Breast epithelium (tissue), 4 donors: ENCODE measurements at places on chromosomes 12 and 14.

- no peak for DNase-seq
Observed at GRCh38 chr14:74645756-74646470, 33.9 kb upstream of the LTBP2 start.

- no peak for DNase-seq
Observed at GRCh38 chr14:36988568-36988967, 183.8 kb downstream of the SLC25A21 start.

- DNase-seq, result no peak
Observed at GRCh38 chr12:6343518-6343917, 1.6 kb upstream of the TNFRSF1A start.

DNA sequence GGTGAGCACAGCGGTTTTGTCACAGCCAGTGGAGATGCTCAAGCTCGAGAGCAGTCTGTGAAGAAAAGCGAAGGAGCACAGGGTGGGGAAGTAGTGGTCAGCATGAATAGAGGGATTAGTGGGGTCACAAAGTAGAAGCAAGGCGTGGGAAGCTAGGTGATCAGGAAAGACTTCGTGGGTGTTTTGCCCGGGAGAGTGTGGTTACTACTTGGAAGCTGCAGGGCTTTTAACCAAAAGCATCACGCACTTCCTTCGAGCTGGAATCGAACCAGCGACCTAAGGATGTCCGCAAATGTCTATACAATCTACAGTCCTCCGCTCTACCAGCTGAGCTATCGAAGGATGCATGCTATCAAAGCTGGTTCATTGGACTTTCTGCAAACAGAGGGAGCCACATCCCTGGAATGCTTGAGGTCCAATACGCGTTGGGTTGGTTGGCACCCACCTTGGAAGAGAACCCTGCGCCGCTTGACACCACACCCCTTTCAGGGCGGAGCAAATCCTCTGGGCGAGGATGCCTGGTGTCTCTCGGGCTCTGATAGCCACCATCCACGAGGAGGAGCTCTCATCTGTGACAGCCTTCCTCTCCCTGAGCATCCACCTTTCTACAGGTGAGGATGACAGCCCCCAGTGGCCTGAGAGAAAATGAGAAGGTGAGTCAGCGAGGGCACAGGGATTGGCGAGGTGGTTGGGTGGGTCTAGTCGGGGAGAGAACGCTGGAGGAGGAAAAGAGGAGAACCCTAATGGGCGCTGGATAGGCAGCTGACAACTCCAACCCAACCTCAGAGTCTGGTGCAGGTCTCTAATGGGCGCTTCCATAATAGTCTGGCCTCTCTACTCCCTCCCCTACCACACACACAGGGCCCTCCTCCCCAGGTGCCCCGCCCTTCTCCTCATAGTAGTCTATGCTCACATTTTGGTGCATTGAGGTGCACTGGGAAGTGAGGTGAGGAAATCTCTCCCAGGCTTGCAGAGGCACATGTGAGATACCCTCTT is 16.0 kb upstream of the OR6S1 start:
- DNase-seq, result no peak

DNA sequence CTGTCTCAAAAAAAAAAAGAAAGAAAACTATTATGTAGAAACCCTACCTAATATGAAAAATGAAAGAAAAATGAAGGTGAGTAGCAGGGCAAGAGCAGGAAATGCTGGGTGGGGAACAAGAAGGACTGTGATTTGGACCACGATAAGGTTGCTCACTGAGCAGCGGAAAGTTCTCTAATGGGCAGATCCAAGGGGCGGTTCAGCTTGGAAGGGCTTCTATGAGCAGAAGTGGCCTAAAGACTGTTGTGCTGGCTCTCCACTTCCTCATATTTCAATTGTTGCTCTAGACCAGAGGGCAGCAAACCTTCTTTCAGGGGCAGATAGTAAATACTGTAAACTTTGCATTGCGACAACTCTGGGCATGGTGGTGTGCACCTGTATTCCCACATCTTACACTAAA is 16.3 kb upstream of the NFYB start:
- DNase-seq, result no peak

GRCh38 chr14:96146131-96146771 is 58.4 kb upstream of the BDKRB2 start:
- peak; percentile 85 for DNase-seq

- DNase-seq, result peak; percentile 34
Observed at GRCh38 chr12:132137483-132138125, 6.5 kb downstream of the DDX51 start.

DNA sequence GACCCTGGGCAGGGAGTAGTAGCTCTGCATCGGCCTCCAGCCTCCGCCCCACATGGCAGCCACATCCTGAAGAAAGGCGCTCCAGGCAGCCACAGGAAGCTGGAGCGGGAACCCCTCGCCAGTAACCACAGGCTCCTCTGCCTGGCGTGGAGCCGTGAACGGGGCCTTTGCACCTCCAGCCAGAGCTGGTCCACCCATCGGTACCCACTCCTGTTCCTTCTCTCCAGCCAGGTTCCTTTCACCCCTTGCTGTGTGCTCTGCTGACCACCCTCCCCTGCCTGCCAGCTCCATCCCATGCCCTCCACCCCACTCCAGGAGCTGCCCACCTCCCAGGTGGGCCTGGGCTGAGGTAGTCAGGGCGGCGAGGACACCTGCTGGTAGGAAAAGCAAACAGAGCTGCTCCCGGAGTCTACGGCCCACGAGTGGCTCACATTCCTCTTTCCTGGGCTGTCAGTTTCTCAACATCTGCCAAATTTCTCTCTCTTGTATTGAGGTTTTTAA is 2.7 kb downstream of the TGFB3 start:
- DNase-seq, result no peak

DNA sequence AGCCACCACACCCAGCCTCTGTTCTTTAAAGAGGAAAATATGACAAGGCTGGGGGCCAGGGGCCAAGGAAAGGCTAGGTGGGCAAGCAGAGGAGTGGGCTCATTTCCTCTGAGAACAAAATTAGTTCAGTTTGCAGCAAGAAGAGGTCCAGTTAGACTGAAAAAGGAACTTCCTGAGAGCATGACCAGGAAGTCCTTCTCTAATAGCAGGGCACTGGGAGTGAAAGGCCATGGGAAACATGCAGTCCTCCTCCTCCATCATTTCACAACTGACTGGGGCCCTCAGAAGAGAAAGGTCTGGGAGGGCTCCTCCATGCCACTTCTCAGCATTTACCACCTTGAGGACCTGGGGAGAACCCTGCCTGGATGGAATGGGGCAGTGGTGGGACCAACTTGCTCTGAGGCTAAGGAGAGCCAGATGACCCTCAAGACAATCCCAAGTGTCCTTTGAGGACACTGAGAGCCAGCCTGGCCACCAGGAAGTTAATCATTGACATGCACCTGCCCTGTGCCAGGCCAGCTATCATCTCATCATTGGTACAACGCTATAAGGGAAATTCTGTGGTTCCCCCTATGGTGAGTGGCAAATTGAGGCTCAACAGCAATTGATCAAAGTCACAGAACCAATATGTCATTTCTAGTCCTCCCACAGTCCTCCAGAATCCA is 2.0 kb downstream of the AQP2 start:
- DNase-seq, result peak; percentile 38

GRCh38 chr14:74667758-74668157 is 45.1 kb downstream of the AREL1 start:
- DNase-seq, result no peak

GRCh38 chr12:117152793-117153775 is 37.2 kb downstream of the FBXO21 start:
- DNase-seq, result no peak

DNA sequence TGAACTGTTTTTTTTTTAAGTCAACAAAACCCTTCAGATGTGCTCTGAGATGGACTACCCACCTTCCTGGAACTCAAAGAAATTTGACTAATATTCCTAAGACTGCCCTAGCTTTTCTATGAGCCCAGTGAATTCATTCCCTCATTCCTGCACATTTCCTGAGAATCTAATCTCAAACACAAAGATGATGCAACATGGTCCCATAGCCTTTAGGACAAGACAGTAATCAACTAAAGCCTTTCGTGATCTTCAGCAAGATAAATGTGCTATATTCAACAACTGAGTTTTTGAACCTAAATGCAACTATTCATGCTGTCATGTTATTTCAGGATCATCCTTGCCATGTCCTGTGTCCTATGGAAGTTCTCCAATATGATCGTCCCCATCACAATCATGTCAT is 5.0 kb downstream of the SETD3 start:
- no peak for DNase-seq

DNA sequence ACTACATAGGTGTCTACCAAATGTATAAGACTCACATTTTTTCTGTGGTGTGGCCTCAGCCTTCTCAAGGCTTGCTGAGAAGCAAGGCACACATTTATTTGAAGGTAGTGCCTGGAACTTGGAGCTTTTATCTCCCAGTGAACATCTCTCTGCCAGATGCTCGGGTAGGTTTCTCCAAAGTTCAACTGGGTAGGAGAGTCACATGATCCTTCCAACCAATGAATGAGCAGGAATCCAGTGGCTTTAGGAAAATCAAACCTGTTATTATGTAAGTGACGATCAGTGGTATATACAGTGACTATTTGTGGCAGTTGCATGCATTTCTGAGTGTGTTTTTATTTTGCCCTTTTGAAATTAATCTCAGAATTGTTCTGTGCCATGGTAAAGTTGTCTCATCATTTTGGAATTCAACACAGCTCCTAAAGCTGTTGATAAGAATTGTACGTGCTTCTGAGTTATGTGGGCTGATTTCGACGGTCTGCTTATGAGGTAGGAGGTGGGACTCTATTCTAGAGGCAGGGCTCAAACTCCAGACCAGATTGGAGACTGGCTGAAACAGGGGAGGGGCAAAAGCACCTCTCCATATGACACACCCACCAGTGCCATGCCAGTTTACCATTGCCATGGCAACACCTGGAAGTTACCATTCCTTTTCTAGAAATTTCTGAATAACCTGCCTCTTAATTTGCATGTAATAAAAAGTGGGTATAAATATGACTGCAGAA is 57.6 kb downstream of the EID3 start:
- no peak for DNase-seq

DNA sequence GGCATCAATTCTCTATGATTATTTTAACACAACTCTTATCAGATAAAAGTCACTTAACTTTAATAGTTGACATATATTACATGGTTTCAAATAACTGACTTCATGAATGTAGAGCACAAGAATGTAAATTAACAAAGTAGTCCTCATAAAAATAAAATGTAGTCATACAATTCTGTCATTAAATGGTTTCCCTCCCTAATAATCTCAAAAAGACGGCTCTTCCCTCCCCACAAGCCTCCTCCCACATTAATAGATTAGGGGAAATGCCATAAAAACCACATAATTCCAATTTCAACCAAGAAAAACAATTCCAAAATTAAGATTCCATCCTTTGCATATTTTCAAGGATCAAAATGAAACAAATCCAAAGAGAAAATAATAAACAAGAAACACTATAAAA is 36.7 kb downstream of the SPTLC2 start:
- DNase-seq, result no peak

- DNase-seq, result no peak
Observed at GRCh38 chr12:108613548-108613947, 15.7 kb upstream of the TMEM119 start.

- DNase-seq, result no peak
Observed at GRCh38 chr12:54584128-54584527, 4.3 kb downstream of the PPP1R1A start.

DNA sequence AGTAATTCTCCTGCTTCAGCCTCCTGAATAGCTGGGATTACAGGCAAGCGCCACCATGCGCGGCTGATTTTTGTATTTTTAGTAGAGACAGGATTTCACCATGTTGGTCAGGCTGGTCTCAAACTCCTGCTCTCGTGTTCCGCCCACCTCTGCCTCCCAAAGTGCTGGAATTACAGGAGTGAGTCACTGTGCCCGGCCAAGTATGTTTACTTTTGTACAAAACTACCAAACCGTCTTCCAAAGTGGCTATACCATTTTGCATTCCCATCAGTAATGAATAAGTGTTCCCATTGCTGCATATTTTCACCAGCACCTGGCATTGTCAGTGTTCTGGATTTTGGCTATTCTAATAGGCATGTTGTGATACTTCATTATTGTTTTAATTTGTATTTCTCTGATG is 8.4 kb upstream of the KRT6A start:
- DNase-seq, result no peak

DNA sequence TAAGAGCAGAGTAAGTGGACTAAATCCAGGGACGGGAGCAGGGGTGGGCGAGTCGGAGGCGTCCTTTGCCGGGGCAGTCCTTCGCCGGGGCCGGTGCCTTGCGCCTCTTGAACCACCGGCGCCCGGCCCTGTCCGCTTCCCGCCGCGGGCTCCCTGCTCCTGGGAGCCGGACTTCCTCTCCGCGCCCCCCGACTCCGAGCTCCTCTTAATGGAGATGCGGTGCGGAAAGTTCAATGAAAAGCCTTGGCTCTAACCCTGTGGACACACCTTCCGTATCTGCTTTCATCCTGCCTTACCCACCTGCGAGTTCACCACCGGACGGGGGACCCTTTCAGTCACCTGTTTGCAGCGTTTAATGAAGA is 412 bp downstream of the FGFR1OP2 start:
- no peak for DNase-seq

DNA sequence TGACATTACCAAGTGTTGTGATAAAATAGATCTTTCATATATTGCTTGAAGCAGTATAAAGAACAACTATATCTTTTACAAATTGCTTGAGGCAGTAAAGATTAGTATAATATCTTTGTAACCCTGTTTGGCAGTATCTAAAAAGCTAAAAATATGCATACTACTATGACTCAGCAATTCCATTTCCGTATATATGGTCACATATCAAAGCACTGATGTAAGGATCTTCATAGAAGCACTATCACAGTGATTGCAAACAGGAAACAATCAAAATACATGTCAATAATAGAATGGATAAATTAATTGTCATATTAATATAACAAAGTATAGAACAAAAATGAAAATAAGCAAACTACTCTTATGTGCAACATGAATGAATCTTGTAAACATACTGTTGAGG is 158.4 kb upstream of the IGF1 start:
- no peak for DNase-seq

- DNase-seq, result peak; percentile 55
Observed at GRCh38 chr14:96215452-96216244, 11.0 kb downstream of the BDKRB2 start.

- no peak for DNase-seq
Observed at GRCh38 chr12:14273913-14274311, 91.6 kb upstream of the ATF7IP start.

DNA sequence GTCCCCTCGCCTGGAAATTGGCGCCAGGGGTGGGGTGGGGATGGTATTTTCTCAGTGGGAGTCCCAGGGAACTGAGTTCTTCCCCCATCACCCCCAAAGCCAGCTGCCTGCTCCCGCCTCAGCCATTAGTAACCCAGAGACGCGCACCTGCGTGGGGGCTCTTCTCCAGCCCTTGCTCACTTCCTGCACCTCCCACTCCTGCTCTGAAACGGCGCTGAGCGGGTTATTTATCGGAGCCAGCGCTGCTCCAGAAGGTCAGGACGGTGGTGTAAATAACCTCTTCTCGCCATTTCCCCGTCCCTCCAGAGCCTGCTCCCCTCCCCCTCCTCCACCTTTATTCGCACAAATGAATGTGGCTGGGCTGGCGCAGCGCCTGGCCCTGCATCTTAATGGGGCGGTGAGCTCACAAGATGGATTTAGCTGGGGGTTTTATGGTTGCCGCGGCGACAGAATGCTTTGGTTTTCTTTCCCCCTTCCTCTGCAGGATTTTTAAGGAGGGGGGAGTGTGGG is 12.2 kb downstream of the GPR84 start:
- DNase-seq, result no peak
